ENCODE measurements at places on chromosomes 3 and 15.

GRCh38 chr15:60110909-60111308 lies 106.8 kb downstream of the FOXB1 start:
- no peak for DNase-seq

DNA sequence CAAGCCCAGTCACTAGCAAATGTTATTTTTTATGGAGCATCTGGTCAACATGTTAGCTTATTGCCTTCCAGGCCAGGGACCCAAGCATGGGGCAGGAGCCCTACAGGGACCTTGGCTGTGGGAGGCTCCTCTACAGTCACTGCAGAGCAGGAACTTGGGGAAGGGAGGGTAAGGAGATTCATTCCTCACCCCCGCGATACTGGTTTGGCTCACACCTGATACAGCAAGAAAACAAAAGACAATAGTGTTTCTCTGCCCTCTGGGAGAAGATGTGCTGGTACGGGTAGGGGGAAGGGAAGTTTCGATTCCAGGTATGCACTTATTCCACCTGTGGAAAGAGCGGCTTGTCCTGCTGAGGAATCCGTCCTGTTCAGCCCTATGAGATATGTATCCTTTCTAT lies 77.6 kb downstream of the SLC12A8 start:
- no peak for DNase-seq

- DNase-seq, result no peak
Measured at GRCh38 chr3:125679258-125679657, 84.0 kb upstream of the OSBPL11 start.

DNA sequence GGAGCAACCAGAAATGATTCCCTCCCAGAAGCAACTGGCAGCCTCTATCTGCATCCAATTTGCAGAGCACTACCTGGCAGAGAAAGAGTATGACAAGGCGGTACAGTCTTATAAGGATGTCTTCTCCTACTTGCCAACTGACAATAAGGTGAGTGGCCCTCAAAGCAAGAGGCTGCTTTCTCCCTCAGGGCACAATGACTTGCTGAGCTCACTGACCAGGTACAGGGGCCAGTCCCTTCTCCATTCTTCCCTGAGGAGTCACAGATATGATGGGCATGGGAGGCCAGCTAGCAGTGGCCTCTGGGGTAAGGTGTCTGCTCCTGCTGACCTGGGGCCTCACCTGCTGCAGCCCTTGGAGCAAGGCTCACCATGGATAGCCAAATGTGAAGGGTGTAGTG lies 20.3 kb downstream of the CSRNP1 start:
- DNase-seq, result no peak

DNA sequence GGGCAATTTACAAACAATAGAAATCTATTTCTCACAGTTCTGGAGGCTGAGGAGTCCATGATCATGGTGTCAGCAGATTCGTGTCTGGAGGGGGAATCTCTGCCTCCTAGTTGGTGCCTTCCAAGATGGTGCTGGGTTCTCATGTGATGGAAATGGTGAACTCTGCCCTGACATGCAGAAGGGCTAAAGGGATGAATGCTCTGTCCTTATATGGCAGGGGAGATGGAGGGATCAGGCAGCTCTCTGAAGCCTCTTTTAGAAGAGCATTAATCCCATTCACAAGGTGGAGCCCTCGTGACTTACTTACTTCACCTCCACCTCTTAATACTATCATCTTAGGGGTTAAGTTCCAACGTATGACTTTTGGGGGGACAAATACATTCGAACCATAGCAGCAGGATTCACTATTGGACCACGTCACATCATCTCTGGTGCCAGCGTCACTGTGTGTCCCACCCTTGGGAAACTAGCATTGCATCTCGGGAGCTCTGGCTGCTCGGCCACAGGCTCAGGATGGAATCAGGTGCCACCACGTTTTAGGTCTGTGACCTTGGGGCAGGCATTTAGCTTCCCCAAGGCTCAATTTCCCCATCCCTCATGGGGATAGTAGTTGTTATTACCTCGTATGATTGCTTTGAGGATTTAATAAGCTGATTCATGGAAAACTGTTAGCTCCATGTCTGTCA lies 53.0 kb downstream of the SV2B start:
- DNase-seq, result no peak

DNA sequence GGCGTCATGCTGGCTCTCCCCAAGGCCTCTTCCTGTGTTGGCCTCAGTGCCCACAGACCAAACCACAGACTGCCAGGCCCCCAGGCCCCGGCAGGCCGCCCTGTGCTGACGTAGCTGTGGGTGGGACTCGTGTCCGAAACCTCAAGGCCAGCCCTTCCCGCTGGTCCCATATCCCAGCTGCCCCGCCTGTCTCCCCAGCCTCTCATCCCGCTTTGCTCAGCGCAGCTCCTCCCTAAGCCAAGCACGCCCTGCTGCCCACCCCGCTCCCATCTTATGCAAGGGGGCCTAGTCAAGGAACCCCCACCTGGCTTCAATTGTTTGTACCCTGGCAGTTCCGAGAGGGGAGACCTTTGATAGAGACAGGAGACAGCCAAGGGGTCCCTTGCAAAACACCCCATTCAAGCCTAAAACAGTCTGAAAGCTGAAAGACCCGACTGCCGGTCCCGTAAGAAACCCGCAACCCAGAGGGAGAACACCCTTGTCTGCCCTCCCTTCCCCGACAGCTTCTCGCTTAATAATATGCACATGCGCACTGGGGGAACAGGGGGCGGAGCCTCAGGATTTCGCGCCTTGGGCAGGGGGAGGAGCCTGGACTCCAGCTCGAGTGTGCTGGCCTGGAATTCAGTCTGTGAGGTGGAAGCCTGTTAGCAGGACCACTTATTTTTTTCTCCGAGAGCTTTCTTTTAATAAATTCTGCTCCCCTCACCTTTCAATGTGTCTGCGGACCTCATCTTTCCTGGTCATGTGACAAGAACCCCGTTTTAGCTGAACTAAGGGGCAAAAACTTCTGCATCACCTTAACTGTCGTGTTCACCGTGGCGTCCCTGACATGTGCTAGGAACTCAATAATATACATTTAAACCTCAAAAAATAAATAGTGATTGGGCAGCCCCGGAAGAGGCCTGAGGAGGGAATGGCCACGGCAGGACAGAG lies 17.2 kb downstream of the TNFAIP8L3 start:
- peak; percentile 90 for DNase-seq

DNA sequence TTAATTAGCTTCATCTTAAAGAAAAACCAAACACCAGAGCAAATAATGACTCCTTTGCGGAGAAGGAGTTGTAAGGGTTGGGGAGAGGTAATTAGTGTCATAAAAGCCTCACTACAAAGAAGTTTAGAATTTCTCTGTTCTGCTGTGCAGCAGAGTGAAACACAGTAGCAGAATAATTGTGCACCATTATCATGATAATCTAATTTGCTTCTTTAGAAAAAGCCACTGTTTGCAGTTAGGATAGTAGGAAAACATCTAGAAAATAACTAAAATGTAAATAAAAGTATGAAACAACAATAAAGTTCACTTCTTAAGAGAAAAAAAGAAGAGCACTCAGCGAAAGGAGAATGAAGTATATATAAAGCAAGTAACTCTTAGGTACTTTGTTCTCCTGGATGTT lies 5.5 kb downstream of the SHOX2 start:
- DNase-seq, result no peak
